ENCODE measurements at places on chromosomes 1 and 21.

DNA sequence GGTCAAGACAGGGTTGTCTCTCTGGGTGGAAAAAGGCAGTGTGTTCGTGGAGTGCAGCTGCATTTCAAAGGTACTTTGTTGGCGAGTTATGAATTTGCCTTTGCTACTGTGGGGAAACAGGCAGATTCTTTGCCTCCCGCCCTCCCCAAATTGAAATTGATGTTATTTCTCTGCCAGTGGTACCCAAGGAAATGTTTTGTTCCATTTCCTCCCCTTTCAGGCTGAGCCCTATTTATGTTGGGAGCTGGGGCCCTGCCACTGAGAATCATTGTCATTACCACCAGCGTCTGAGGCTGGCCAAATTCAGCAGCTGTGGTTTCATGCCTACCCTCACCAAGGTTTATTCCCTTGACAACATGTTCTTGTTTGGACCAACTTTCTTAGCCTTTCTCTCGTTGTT, 48.5 kb upstream of the OLIG2 start:
- DNase-seq: no peak

GRCh38 chr1:31043631-31044030, 21.9 kb downstream of the PUM1 start:
- no peak for DNase-seq

- no peak for DNase-seq
Measured at GRCh38 chr1:76279101-76279748, 204.7 kb downstream of the ST6GALNAC3 start.

GRCh38 chr1:230992100-230992774, 13.3 kb downstream of the ARV1 start:
- no peak for DNase-seq

DNA sequence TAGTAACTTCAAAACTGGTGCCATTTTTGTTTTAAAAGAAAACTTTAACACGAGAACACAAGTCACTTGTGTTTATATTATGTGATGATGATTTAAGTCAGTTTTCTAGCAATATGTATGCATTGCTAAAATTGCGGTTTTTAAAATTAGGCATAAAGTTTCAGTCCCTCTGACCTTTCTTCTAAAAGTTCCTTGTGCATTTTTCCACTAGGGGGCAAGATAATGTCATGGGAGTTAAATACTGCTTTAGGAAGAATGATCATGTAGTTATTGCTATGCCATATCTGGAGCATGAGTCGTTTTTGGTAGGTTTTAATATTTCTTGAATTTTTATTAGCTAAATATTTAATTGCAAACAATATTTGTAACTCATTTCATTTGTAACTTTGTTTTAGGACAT, 10.7 kb downstream of the CDC7 start:
- no peak for DNase-seq

GRCh38 chr21:39120876-39121599, 62.2 kb downstream of the PSMG1 start:
- DNase-seq: no peak

DNA sequence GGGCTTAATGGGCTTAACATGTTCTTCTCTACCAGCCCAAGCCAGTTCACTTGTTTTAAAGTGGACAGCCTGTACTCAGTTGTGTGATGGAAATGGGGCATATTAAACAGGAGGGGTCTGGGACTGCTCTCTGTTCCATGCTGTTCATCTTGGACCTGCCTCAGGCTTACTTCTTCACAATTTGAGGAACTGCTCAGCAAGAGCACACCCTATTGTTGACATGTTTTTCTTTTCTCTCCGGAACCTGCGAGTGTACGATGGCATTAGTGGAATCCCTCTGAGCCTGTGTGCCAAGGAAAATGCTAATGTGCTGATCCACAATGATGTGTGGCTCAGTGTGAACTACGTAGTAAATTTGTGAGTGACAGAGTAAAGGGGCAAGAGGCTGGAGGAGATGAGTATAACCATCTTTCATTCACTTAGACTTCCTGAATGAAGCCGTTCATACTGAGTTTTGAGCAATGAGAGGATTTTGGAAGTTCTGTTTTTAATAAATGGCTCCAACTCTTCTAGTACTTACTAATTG, 6.9 kb downstream of the AHCYL1 start:
- DNase-seq: no peak

DNA sequence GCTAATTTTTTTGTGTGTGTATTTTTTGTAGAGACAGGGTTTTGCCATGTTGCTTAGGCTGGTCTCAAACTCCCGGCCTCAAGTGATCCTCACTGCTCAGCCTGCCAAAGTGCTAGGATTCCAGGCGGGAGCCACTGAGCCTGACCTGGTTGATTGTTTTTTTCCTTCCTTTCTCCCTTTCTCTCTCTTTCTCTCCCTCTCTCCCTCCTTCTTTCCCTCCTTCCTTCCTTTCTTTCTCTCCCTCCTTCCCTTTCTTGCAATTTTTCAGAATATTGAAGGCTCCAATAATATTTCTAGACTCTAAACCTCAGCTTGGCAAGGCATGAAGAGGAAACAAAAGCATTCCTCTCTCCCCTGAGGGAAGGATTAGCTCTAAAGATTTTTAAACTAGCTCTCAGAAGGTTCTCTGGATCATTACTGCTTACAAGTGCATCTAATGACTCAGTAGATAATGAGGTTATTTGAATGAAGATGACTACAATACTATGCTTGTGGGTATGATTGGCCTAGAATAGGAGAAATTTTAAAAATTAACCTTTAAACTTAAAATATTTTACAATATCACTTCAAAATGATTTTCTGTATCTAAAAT, 68.5 kb upstream of the GADD45A start:
- DNase-seq: no peak

GRCh38 chr21:40556442-40556968, 290.5 kb downstream of the DSCAM start:
- DNase-seq: no peak

Data from cortex of kidney (tissue), 1 donor.